ENCODE measurements at places on chromosomes 2 and 18. TPM values are rescaled to one million over a fixed set of nuclear protein-coding genes. Genes with fewer than 3 reads are reported as not detected.
A peak's percentile ranks its signal among the peaks of the same experiment; 100 is the strongest.

RESP18 gene
- not detected for total RNA-seq

GRCh38 chr2:231546014-231546715, 15.9 kb upstream of the NMUR1 start:
- peaks cover 2% of the 10 kb centered on the region for H3K36me3 ChIP-seq
- H3K4me3 ChIP-seq, result peak overlapping the region; percentile 81
- H3K27ac ChIP-seq, result peak overlapping the region; percentile 92
- H3K4me1 ChIP-seq, result peaks cover 28% of the 10 kb centered on the region
- no peak for DNase-seq

HOXD3 gene
- total RNA-seq, result not detected

DNA sequence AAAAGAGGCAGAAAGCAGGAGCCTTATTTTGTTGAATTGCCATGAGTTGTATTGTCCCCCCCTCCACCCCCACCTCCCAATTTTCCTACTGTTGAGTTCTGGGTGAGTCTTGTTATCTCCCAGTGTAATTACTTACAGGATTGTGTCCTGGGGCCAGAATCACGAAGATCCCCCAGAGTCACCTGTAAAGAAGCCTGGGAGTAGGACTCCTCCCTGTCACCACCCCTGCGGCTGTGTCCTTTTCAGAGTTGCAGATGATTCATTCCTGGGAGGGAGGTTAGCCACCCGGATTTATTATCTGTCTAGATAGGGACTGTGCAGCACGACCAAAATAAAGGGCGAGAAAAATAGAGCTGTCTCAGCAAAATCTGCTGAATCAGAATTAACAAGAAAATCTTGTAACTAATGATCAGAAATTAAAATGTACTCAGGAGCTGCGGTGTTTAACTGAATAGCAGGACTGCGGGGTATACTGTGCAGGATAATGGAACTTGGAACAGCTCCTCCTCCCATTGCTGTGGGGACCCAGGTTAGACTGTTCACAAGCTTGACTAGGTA, 81.7 kb upstream of the CAPN13 start:
- H3K4me1 ChIP-seq, result peaks cover 3% of the 10 kb centered on the region
- peaks cover 59% of the 10 kb centered on the region for H3K27me3 ChIP-seq
- DNase-seq, result no peak
